ENCODE measurements at places on chromosomes 7 and 10.

GRCh38 chr7:8923164-8923806, 489.9 kb downstream of the NXPH1 start:
- no peak for DNase-seq

DNA sequence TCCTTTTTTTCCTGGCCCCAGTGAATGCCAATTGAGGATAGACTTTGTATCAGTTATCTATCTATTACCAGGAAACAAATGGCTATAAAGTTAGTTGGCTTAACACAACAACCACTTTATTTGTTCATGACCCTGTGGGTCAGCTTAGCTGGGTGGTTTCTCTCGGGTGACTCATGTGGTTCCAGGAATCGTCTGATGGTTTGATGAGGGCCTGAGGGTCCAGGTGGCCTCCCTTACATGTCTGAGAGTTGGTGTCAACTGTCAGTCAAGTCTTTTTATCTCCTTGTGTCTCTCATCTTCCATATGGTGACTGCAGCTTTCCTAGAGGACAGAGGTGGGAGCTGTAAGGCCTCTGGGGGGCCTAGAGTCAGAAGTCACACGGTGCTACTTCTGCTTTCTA, 15.3 kb upstream of the MAPK8 start:
- DNase-seq: no peak

DNA sequence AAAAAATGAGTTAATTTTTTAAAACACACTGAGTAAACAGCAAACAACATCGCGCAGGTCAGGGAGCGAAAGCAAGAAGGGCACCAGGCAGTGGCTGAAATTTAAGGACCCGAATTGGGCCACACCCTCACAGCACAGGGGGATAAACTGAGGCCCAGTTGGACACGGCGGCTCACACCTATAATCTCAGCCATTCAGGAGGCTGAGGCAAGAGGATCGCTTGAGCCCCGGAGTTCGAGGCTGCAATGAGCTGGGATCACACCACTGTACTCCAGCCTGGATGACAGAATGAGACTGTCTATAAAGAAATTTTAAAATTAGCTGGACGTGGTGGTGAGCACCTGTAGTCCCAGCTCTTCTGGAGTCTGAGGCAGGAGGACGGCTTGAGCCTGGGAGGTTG, 69.6 kb downstream of the PDGFA start:
- DNase-seq: no peak

GRCh38 chr7:1011297-1012003, 28.5 kb downstream of the CYP2W1 start:
- DNase-seq: no peak

GRCh38 chr10:6062101-6062771, at the start of gene IL2RA:
Gene IL2RA, minus strand, starts transcription at chr10:6062367. Its CDS starts 216 bp downstream, at chr10:6062151.
- DNase-seq: no peak

- no peak for DNase-seq
These were observed 296.1 kb upstream of the SEMA3A start for GRCh38 chr7:84490661-84491060.

- DNase-seq: no peak
These were observed 168.7 kb upstream of the HABP2 start for GRCh38 chr10:113384181-113384580.

GRCh38 chr7:711093-711921, 15.2 kb upstream of the DNAAF5 start:
- no peak for DNase-seq
